ENCODE measurements at places on chromosomes 5 and 9. TPM values are rescaled to one million over a fixed set of nuclear protein-coding genes. Genes with fewer than 3 reads are reported as not detected.

GRCh38 chr9:32968101-32969011 lies 33.1 kb downstream of the APTX start:
- DNase-seq: no peak

GRCh38 chr5:30147976-30148375 lies 1045.5 kb upstream of the CDH6 start:
- no peak for DNase-seq

GRXCR2 gene
- total RNA-seq: not detected

CFAP90 gene
- not detected for total RNA-seq

C1QTNF3 gene
- 1.1 TPM for total RNA-seq
